ENCODE measurements at places on chromosomes 6 and 20. TPM values are rescaled to one million over a fixed set of nuclear protein-coding genes. Genes with fewer than 3 reads are reported as not detected.

GRCh38 chr6:96620851-96621250 is 57.9 kb downstream of the FHL5 start:
- DNase-seq = no peak

GRCh38 chr6:92541448-92542060 is 877.8 kb downstream of the EPHA7 start:
- no peak for DNase-seq

- DNase-seq = no peak
These were observed 20.0 kb upstream of the PXDC1 start for GRCh38 chr6:3771407-3772011.

DNA sequence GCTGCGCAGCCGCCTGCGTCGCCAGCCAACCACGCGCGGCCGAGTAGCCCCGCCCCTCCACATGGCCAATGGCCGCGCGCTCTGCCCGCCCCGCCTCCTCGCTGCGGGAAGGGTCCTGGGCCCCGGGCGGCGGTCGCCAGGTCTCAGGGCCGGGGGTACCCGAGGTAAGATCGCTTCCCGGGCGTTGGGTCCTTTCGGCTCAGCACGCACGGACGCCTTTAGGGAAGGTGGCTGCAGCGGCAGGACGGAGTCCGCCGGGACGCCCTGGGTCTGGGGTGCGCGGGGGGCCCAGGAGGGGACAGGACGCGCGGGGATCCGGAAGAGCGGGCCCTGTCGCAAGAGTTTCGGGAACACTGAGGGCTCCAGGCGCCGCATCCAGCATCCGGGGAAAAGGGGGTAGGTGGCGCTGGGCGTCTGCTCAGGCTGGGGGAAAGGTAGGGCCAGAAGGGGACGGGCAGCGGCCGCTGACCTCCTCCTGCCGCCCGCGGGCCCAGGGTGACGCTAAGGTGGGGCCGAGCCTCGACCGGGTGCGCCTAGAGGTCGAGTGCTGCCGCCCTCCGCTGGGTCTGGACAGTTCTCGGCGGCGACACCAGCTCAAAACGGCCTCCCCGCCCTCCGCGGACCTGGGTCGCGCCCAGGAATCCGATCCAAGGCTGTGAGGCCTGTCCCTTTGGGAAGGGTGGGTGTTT is at the start of gene MAVS:
MAVS (plus strand) TSS at position 95 of the 689 bp plus-strand sequence. CDS start 7,791 bp downstream, outside the sequence.
- DNase-seq = peak; percentile 90

DNA sequence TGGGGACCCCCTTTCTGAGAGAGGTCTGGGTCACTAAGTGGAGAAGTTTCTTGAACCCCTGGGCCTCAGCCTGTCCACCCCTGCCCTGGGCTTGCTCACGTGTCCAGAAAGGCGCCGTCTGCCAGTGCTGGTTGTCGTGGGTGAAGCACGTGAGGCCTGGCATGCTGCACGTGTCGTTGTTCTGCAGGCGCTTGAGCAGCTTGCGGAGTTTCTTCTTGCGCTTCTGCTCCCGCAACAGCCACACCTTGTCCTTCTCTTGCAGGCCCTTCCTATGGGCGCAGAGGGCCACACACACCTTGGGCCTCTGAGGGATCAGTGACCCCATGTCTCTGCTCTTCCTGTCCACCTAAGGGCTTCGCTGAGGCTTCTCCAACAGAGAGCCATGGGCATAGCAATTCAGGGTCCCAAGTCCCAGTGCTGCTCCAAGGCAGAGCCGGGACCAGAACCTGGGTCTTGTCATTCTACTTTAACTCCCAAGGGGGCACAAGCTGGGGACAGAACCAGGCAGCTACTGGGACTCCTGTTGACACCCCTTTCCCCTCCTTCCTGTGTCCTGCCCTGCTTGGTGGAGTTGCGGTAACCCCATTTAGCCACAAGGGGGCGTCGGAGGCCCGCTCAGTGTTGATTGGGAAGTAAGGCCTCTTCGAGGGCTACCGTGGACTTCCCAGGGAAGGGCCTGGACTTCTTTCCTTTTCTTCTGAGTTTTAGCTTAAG is 121.8 kb downstream of the SULF2 start:
- peak; percentile 83 for DNase-seq

- no peak for DNase-seq
These were observed 359.2 kb downstream of the RIMS1 start for GRCh38 chr6:72245565-72245964.

- no peak for DNase-seq
These were observed 84.4 kb downstream of the TFAP2A start for GRCh38 chr6:10330515-10330914.

DNA sequence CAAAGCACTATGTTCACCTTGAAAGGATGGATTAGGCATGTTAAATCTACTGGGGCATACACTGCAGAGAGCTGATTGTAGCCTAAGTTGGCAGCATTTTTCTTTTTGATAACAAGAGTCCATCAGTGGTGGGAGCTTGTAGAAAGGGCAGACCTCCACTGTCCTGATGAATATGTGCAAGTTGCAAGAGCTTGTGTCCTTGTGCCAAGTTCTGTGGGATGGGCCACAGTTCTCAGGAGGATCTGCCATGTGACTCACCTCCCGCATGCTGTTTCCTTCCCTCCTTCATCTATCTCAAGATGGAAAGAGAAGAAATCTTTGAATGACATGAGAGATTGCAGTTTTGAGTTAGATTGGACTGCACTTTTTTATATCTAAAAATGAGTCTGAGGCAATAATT is 58.3 kb upstream of the GGTLC1 start:
- DNase-seq = no peak

- no peak for DNase-seq
These were observed 115.9 kb upstream of the DST start for GRCh38 chr6:56758553-56758952.

The SLC26A8 gene
- total RNA-seq = not detected

The BFSP1 gene
- total RNA-seq = 0.22 TPM

The BPIFB4 gene
- total RNA-seq = not detected

The ZNF184 gene
- 16.3 TPM for total RNA-seq

The BEND3 gene
- total RNA-seq = 7.6 TPM

The KHDC1L gene
- not detected for total RNA-seq

Measured in HepG2 (cell line).